ENCODE measurements at places on chromosomes 11 and 22.

DNA sequence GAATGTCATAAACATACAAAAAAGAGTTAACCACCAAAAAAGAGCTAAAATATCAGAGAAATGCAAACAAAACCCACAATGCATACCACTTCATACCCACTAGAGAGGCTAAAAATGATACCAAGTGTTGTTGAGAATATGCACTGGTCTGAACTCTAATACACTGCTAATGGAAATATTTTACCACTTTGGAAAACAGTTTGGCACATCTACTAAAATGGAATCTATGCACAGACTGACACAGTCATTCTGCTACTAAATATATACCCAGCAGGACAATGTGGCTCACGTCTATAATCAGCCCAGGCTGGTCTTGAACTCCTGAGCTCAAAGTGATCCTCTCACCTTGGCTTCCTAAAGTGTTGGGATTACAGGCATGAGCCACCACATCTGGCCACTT lies 18.0 kb downstream of the MAPK1 start:
- DNase-seq = no peak

DNA sequence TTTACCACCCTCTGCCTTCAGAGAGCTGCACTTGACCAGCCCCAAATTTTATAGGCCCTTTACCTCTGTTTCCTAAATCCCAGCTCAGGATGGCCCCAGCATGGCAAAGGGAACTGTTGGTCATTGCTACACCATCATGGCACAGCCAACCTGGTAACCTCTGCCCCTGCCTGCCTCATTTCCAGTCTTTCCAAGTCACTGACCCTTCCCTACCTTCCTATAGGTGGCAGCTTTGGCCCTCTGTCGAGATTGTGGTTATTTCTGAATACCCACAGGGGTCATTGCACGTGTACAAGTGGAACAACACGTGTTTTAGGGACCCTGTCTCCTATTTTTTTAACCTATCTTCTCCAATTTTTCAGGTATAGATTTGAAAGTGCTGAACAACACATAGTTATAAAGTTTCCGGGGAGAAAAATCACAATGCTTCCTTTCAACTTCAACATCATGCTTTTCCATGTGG lies 2.8 kb downstream of the GALNT18 start:
- no peak for DNase-seq

DNA sequence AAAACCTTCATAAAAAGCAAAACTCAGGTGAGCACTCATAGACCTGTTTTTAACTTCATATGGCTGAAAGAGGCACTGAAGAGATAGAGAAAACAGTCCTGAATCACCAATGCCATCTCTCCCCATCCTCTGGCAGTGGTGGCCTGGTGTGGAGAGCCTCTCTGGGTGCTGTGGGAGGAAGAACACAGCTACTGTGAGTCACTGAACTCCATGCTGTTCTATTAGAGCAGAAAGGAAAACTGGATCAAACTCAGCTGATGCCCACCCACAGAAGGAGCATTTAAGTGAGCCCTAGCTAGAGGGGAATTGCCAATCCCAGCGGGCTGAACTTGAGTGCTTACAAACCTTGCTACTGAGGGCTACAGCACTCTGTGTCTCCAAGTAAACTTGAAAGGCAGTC lies 115.3 kb upstream of the SESN3 start:
- DNase-seq = no peak

DNA sequence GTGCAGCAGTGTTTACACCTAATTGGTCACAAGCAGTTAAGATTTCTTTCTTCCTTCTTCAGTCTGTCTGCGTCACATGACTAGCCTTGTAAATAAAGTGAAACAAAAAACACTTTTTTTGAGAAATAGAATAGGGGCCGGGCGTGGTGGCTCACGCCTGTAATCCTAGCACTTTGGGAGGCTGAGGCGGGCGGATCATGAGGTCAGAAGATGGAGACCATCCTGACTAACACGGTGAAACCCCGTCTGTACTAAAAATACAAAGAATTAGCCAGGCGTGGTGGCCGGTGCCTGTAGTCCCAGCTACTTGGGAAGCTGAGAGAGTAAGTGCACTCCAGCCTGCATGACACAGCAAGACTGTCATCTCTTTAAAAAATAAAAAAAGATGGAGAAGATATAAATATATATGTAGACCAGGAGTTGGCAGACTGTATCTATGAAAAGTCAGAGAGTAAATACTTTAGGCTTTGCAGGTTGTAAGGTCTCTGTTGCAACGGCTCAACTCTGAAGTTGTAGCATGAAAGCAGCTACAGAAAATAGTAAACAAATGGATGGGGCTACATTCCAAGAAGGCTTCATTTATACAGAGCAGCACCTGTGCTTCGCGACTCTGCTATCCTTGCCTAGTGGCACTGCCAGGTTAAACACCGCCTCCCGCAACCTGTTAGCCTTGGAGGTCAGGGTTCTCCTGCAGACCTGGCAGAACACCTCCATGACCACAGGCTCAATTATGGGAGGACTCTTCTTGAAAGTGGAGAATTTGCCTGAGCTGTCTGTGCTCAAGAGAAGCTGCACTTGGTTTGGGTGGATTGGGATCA lies 55.9 kb downstream of the PPP6R2 start:
- no peak for DNase-seq

- DNase-seq = no peak
Measured at GRCh38 chr22:25081409-25081824, 118.2 kb upstream of the CRYBB3 start.

GRCh38 chr11:57675176-57675941 lies 7.4 kb downstream of the ZDHHC5 start:
- DNase-seq = no peak

DNA sequence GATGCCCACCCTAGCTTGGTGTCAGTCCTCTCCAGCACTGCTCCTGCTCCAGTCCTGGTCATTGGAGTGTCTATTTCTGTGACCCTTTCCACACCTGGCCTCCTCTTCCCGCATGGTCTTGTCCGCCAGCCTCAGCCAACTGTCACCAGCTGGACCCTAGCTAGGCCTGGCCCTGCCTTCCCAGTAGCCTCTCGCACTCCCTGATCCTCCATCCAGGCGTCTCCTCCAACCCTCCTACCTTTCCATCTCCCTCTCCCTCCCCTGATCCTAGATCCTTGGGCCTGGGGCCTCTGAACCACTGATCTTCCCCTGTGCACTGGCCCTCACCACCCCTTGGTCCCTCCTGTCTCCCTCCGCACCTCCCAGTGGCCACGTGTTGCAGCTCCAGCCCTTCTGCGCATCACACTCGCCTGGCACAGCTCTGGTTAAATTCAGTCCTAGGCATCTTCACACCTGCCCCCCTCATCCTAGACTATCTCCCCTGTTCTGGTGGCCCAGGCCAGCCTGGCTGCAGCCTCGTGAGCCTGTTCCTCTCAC lies 9.9 kb downstream of the SYNGR1 start:
- no peak for DNase-seq

All from HS-5 (cell line).